ENCODE measurements at places on chromosomes 2 and 18.
A peak's percentile ranks its signal among the peaks of the same experiment; 100 is the strongest.

DNA sequence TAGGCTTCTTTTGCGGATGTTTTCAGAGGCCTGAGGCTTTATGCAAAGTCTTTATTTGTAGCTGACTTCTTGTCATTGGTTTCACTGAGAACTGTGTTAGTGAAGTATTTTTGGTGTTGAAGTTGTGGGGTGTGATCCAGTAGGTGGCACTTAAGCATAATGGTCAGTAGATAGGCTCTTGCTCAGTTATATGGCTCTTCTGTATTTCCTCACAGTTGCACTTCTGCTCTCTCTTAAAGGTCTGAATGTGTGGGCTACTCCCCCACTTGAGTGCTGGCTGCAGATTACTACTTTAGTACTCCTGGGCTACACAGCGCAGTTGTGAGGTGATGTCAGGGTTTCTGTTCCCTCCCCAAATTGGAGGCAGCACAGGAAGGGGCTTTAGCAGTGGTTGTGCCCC lies 133.8 kb upstream of the SCN7A start:
- no peak for DNase-seq

- no peak for DNase-seq
Measured at GRCh38 chr2:187774551-187775071, 220.4 kb upstream of the TFPI start.

DNA sequence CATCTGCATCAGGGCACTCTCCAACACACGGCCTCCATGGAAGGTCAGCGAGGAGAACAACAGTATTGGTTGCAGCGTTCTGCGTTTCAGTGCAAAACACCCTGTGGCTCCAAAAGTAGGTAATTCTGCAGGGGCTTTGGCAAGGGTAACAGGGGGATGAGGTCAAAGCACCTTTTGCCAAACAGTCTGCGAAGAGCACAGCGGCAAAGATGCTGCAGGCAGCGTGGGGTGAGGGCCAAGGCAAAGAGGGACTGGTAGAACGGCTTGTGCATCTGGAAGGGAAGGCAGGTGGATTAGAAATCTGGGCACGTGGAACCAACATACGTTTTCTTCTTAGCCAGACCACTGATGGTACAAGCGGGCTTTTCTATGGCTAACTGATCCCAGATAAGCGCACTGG lies 26.6 kb upstream of the GBX2 start:
- DNase-seq = no peak

GRCh38 chr2:28667261-28667660 lies 84.4 kb upstream of the PPP1CB start:
- DNase-seq = no peak

DNA sequence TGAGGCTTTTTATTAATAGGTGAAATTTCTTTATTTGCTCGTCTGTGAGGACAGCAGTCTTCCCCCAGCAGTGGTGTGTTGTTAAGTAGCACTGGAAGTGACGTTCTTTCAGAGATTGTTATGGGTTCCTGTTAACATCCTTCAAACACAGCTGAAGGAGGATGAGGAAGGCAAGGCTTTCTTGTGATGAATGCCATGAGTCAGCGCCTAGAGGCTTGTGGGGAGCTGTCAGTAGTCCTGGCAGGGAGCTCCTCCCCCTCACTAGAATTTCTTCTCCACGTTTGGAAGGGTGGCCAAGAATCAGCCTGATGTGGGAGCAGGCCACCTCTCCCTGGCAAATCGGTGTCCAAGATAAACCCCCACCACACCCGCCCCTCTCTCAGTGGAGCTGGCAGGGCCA lies 113.2 kb downstream of the ARHGEF4 start:
- no peak for DNase-seq

DNA sequence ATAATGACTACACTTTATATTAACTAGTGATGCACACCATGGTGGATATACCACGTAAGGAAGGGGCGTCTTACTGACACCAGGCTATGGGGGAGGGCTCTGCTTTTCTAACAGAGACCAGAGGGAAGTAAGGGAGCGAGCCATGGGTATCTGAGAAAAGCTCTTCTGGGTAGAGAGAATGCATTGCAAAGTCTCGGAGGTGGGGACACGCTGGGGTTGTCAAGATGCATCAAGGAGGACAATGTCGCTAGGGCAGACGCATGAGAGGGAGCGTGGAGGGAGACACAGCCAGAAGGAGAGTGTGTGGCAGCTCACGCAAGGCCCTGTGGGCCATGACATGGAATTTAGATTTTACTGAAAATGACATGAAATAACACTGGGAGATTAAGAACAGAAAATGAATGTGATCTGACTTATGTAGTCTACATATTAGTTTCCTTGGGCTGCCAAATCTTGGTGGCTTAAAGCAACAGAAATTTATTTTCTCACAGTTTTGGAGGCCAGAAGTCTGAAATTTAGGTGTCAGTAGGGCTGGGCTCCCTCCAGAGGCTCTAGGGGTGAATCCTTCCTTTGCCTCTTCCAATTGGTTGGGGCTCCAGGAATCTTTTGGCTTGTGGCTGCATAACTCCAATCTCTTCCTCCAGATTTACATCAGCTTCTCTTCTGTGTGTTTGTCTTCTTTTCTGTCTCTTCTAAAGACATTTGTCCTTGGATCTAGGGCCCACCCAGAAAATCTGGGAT lies 352.2 kb downstream of the CYRIA start:
- no peak for DNase-seq

DNA sequence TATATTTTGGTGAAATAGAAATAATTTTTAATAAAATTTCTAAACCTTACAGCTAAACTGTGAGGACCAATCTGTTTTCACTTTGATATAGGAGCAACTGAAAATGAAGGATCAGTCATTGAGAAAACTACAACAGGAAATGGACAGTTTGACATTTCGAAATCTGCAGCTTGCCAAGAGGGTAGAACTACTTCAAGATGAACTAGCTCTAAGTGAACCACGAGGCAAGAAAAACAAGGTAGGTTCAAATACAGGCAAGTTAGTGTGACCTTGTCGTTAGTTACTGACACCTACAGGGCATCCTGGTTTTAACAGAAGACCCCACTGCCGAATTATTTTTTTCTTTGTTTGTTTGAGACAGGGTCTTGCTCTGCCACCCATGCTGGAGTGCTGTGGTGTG lies 75.5 kb upstream of the STON1 start:
- DNase-seq = no peak

DNA sequence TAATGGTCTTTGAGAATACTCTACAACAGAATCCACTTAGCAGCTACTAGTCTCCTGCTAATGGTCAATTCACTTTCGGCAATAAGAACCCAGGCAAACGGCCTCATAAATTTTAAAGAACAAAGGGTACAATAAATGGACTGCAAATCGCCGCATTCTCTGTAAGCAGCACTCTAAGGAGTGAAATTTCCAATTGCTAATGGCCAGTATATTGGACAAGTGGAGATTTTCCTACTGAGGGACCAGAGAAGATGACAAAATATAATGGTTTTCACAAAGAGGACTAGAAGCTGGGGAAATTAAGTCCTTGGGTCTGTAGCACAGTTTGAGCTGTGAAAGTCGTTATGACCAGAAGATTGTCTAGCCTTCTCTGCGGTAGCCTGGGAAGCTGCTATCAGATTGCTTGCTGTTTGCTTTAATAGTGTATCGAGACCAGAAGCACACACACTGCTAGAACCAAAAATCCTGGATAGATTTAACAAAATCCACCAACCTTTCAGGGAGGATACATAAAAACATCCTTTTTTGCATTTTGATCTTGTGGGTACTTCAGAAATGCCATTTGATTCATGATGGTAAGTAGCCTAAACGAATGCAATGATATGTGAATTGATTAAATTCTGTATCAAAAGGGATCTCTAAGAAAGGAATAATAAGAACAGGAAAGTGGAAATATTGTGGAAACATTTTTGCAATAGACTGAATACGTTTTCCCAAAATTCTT lies 53.6 kb upstream of the ATP8B1 start:
- DNase-seq = no peak

- DNase-seq = no peak
Measured at GRCh38 chr18:76925501-76925900, 103.1 kb downstream of the ZNF236 start.

GRCh38 chr2:143399631-143400069 lies 270.4 kb downstream of the ARHGAP15 start:
- no peak for DNase-seq

- no peak for DNase-seq
Measured at GRCh38 chr18:54939361-54939917, 19.8 kb downstream of the CCDC68 start.

- DNase-seq = no peak
Measured at GRCh38 chr18:45103319-45104048, 422.8 kb downstream of the SETBP1 start.

DNA sequence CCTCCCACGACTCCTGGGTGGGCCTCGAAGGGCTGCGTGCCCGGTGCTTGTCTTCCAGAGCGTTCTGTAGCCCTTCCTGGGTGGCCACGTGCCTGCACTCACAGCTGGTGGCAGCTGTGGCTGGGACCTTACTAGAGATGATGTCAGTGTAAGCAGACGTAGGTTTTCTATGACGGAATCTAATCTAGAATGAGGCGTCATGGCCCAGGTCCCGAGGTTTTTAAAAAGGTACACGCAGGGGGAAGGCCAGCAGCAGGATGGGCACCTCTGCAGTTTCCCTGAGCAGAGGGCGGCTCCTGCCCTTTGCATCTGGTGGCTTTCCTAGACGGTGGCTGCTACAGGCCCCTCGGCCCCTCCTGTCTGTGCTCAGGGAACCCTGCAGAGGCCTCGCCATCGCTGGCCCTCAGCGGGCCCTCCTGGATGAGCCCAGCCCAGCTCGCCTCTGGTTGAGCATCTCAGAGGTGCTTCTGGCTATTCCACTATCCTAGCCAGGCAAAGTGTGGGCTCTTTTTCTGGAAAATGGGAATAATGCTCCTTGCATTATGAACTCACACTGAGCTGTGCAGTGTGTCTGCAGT lies 49.6 kb upstream of the PXDN start:
- no peak for DNase-seq

- DNase-seq = no peak
Measured at GRCh38 chr18:59909289-59910036, 9.7 kb downstream of the PMAIP1 start.

DNA sequence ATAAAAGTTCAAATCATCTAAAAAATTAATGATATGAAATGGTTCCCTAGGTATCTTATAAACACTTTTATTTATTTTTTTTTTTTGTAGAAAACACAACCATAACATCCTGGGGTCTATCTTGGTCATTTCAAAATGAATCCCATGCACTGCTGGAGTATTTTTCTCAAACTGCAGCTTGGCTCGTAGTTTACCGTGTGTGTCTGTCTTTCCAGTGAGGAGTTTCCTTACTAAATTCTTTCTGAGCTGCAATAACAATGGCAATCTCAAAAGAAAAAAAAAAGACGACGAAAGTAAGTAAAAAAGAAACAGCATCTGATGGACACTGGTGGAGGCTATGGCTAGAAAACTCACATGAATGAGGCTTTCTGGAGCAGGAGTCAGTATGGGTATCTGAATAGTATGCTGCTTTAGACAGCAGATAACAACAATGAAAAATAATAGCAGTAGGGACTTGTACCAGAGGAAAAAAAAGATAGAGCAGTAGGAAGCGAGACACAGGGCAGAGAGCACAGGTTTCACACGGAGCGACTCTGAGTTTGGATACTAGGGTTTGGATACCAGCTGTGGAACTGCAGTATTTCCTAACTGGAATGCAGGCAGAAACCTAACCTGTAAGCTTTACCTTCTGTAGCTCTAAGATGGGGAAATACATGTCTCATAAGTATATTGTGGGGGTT lies 43.5 kb downstream of the CALCRL start:
- DNase-seq = no peak

GRCh38 chr2:170716851-170717598 lies 1.9 kb downstream of the SP5 start:
- DNase-seq = peak; percentile 41

DNA sequence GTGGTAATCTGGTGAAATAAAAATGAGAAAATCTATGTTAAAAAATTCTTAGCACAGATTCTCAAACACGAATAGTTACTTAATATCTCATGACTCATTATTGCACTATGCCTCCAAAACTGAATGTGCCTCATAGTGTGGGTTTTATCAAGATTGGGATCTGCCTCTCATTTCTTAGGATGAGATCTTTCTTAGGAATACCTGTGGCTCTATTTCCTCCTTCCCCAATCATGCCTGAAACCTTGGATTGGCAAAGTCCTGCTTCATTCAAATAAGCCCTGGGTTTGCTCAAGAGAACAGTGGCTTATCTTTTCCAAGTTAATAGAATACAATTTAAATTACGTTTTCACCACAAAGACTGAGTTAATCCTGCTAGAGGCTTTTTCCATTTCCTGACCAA lies 100.3 kb downstream of the DPP10 start:
- no peak for DNase-seq

GRCh38 chr2:235534678-235535422 lies 41.0 kb downstream of the AGAP1 start:
- no peak for DNase-seq

- no peak for DNase-seq
Measured at GRCh38 chr2:58064086-58064485, 17.5 kb downstream of the VRK2 start.

- no peak for DNase-seq
Measured at GRCh38 chr2:157106950-157107349, 150.6 kb upstream of the GALNT5 start.

DNA sequence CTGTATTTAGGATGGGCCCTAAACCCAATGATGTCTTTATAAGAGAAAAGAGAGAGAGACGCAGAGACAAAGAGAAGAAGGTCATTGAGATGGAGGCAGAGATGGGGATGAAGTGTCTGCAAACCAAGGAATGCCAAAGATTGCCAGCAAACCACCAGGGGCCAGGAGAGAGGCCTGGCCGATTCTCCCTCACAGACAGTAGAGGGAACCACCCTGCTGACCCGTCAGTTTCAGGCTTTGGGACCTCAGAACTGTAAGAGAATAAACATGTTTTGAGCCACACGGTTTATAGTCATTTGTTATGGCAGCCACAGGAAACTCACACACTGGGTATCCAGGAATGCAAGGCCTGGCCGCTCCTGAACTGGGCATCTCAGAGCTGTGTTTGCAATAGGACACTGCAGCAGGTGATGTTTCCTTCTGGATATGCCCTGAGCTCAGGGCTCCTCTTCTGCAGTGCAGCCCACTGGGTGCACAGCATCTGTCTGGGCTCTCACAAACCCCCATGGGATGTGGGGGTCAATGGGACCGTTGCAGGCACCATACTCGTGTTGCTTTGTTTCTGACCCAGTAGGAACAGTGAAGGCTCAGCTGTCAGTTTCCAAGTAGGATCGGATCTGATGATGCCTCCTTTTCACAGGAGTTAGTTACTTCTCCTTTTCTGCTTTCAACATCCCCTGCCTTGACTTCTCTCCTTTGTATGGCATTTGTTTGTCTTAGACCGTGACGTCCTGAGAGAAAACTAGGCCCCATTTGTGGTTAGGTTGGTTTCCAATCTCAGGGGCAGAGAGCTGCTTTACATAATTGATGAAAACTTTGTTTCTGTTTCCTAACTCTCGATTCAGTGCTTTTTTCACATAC lies 20.8 kb downstream of the PTPN18 start:
- no peak for DNase-seq

- no peak for DNase-seq
Measured at GRCh38 chr18:75625966-75626365, 198.5 kb upstream of the SMIM21 start.

Data from stimulated activated CD8-positive, alpha-beta memory T cell treated with anti-CD3 and anti-CD28 coated beads, Interleukin-15, amount 100 ng/mL, for 48 hours (primary cell).